Left lung (tissue), 14 donors: ENCODE measurements at places on chromosomes 12 and 14. TPM values are rescaled to one million over a fixed set of nuclear protein-coding genes. Genes with fewer than 3 reads are reported as not detected.

KLRK1 gene
- total RNA-seq: 4.9 TPM

SLCO1B1 gene
- total RNA-seq: not detected

TTC6 gene
- total RNA-seq: 7.1 TPM

COCH gene
- 0.55 TPM for total RNA-seq

DNA sequence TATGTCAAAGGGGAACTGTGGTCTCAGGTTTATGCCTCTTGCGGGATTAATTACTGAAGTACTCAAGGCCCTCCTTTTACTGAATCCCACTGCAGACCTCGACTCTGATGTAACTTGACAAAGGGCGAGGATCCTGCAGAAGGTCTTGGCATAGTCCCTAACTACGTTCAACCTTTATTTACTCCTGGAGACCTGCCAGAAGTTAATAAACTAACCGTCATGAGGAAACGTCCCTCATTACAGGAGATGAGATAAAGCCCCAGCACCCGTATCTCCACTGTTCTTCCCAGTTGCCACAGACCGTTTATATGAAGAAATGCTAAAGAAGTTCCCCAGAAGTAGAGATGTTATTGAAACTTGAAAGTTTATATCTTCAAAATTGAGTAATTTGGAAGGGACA is 190.9 kb downstream of the ETV6 start:
- no peak for DNase-seq

DNA sequence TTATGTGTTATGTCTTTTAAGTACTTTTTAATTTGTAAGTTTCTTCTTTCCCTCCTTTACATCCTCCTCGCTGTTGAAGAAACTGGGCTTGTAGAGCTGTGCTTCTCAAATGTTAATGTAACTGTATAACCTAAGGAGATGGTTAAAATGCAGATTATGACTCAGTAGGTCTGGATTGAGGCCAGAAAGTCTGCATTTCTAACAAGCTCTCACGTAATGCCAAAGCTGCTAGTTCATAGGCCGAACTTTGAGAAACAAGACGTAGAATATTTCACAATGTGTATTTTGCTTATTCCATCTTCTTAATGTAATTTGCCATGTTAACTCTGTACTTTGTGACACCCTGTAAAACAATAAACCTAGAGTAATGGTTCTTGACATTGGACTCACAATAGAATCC is 193.3 kb upstream of the SYT1 start:
- DNase-seq: no peak

GRCh38 chr14:93712079-93712837 is 76.0 kb downstream of the PRIMA1 start:
- DNase-seq: peak; percentile 34

GRCh38 chr14:57009585-57010515 is 199.6 kb upstream of the OTX2 start:
- no peak for DNase-seq

GRCh38 chr14:79356040-79356439 is 855.3 kb downstream of the DIO2 start:
- DNase-seq: no peak

DNA sequence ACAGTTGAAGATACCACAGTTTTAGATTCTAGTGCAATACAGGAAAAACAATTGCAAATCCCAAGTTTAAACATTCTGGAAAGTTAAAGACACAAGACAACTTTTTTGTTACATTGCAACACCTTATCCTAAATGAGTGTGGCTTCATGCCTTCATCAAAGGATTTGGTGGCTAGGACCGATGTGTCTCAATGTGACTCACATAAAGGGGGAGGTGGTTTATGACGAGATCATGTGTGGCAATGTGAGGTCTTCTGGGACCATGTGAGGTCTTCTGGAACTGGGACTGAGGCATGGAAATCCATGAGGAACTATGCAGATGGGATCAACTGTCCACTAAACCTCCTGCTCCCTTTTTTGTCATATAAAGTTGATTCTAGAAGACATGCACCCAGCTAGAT is 166.2 kb downstream of the PAX9 start:
- no peak for DNase-seq

DNA sequence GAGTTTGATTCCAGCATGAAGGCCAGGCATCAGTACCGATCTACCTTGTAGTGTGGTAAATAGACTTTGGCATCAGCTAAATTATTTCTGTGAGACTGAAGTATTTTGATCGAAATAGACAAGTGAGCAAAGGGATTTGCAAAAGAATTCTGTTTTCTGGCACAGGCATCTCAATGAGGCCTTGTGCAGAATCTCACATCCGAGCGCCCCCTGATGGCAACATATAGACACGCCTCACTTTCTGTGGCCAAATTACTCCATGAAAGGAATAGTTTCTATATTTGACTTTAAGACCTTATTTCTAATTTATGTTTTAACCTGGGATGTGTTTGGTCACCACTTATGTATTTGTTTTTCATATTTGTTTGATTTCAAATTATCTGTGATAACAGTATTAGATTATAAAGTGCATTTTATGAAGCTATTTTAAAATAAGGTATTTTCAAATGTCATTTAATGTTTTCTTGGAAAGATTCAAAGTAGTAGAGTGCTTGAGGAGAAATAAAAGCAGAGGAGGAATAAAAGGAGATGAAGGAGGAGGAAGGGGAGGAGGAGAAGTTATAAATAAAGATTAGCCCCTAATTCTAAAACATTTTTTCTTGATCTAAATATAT is 731.9 kb downstream of the NRXN3 start:
- no peak for DNase-seq
